Inflammatory macrophage treated with lipopolysaccharide for 1 hour (primary cell): ENCODE measurements at places on chromosomes 11 and 22.

DNA sequence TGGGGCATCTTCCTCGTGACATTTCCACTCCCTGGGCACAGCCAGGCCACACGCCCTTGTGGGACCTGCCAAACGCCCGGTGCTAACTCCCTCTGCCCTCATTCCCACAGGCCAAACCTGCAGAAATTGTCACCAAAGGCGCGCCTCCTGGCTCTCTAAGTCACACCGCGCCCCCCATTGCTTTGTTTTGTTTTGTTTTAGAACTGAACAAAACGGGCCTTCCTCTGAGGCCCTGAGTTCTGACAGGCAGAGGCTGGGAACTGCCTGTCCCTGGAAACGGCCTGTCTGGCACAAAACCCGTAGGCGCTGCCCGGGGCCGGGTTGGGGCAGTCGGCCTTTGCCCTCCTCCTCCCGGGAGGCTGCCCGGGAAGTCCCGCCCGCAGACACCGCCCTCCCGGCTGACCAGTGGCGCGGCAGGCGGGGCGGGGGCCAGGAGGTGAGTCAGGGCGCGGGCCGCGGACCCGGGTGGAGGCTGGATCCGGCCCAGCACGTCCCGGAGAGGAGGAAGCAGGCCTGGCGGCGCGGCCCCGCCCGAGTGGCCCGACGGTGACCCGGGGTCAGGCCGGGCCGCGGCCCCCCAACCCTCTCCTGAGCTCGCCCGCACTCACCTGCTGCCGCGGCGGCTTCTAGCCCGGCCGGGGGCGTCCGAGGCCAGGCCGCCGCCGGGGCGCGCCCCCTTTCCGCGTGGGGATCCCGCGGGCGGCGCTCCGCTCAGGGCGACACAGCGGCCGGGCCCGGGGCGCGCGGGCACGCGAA lies 465 bp downstream of the SUN2 start:
- peak; percentile 95 for DNase-seq

DNA sequence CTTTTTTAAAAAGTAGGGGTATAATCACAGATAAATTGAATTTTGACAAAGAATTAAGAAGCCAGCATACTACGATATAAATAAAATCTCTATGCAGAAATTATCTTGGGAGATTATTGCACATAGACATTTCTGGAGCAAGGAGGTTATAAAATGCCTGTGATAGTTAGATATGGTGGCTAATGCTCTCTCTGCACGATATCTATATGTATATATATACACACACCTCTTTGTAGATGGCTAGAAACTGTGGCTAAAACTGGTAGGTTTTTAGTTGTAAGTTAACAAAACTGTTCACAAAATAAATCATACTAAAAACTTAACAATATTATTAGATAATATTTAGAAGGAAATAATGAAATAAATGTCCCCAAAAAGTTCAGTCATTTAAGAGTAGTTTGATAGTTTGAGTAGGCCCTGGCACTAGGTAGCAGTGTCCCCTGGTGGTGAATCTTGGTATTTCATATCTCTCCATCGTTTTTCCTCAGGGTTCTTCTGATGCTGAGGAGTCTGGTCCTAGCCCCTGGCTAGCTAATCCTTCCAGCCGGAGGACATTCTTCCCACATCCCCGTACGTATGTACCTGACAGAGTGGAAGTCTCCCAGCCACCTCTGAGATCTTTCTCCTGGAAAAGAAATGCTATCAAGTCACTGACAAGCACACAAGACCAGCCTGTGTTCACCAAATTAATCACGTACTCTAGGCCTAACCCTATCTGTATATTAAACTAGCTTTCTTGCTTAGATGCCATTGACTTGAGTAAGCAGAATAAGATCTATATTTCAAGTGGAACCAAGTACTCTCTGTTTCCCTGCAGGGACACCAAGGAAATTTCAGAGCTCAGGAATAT lies 32.2 kb downstream of the ART5 start:
- no peak for DNase-seq

DNA sequence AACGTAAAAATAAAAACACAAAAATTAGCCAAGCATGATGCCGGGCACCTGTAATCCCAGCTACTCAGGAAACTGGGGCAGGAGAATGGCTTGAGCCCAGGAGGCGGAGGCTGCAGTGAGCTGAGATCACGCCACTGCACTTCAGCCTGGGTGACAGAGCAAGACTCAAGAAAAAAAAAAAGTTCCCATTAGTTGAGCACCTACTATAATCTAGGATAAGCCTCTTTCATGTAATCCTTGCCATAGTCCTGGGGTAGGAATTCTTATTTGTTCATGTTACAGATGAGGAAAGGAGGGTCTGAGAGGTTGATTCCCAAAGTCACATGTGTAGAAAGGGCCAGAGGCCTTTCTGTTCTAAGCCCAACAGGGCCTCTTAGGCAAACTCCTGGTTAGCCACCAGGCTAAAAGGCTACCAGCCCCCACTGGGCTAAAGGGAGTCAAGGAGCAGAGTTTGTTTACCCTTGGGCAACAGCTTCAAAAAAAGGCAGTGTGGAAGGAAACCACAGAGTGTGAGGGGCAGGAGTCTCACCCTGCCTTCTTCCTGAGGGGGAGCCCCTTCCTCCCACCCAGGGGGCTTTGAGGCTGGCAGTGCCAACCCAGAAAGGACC lies 21.6 kb upstream of the CSNK1E start:
- DNase-seq: no peak

DNA sequence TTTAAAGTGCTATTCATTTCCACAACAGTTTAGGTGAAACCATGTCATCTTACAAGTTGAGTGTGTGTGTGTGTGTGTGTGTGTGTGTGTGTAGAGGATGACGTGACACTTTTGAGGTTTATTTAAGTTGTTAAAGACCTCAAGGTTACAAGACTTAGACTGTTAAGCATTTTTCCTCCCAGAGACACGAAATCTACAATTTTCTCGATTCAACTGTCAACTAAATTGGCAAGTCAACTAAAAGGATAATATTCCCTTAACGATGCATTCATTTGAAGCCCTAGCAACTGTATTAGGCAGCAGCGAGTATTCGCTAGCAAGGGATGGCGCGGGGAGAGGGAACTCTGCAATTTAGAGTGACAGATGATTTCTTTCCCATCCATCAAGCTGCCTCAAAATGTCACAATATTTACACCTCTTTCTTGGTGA lies 17.6 kb upstream of the BDNF start:
- no peak for DNase-seq

- no peak for DNase-seq
Observed at GRCh38 chr11:19827399-19828135, 114.9 kb downstream of the NAV2 start.

- DNase-seq: peak; percentile 96
Observed at GRCh38 chr22:37610480-37611129, 2.0 kb downstream of the GGA1 start.

GRCh38 chr22:46753761-46754109 lies 8.7 kb upstream of the TBC1D22A start:
- no peak for DNase-seq

GRCh38 chr11:64926689-64927088 lies 2.2 kb downstream of the PPP2R5B start:
- DNase-seq: no peak

DNA sequence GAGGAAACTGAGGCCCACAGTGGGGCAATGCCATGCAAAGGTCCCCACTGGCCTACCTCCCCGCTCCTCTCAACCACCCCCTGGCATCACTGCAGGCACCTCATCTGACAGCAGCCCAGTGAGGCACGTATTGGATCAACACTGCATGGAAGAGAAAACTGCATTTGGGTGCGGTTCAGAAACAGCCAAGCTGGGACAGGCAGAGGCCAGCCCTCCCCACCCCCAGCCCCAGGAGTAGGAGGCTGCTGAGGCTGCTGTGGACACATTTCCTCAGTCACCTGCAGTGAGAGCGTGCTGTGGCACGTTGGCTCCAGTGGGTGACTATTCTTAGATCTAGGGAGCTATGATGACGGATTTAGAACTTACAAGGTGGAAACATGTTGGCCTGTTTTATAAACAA lies 63.7 kb downstream of the KCNC1 start:
- DNase-seq: no peak

GRCh38 chr11:124276081-124276480 lies 19.9 kb downstream of the OR8G5 start:
- DNase-seq: no peak

DNA sequence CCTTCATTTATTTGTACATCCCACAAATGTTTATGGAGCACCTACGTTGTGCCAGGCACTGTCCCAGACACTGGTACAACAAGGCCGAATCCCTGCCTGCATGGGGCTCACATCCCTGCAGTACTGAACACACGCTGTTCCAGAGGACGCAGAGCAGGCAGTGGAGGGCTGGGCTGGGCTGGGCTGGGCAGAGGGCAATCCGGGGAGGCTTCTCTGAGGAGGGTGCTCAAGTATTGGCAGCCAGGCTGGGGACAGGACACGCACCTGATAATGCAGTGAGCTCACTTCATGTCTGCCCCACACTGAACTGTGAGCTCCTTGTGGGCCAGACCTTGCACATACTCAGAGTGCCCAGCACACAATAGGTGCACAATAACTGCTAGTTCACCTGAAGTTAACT lies 34.1 kb downstream of the CYTH4 start:
- DNase-seq: no peak

DNA sequence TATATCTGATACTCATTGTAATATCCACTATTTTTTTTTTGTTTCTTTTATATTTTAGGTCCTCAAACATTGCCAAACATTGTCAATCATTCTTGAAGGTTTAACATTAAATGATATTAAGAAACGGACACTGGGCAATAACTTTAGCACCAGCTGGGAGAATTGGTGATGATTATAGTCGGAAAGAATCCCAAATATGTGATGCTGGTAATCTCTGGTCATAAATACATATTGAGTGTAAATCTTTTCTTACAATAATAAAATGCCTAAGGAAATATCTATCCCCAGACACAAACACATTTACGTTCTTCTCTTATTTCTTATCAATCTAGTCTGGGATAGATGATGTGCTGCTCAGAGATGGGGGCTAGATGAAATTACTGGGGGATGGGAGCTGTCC lies 25.2 kb downstream of the OR51E2 start:
- no peak for DNase-seq

DNA sequence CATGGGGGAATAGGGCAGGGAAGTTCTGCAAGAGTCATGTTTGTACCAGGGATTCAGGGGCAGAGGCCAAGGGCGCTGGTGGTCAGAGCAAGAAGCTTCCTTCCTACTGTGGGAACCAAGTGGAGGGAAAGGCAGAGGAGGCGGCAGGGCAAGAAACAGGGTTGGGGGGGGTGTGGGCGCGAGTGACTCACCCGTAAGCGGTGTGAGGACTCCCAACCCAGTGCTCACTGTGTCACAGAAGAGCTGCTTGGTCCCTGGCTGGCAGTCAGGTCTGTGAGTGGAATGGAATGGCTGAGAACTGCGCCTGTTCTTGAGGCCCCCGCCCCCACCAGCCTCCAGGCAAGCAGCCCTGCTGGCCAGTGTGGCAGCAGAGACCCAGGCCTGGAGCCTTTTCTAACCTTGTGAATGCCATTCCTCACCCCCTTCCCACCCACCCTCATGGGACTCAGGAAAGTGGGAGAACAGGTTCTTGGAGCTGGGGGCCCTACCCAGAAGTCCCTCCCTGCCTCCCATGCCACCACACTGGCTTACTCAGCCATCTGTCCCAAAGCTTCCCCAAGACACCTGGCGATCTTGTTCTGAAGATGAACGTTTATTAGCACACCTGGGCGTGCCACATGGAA lies 4.7 kb downstream of the LRRC10B start:
- DNase-seq: no peak

DNA sequence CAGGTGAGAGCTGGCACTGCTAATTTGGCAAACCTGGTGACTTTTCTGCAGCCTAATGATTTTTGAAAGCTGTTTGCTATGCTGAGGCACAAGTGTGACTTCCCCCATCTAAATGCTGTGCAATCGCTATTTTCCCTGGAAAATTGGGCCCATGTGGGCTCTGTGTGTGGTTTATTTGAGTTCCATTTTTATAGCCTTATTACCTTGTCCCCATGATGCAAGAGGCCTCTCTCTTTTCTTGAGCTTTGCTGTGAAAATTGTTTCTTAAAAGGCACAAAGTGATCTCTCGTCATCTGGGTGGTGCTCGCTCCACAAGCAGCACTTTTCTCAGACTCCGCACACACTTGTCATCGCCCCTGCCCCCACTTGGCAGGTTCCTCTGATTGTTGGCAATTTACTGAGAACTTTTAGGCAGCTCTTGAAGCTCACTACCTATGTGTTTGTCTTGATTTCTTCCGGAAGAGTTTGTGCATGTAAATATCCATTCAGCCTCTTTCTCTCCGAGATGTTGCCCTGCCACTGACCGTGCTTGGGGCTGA lies 24.9 kb downstream of the BMAL1 start:
- DNase-seq: no peak

GRCh38 chr11:18790883-18791206 lies 753 bp downstream of the PTPN5 start:
- no peak for DNase-seq

GRCh38 chr22:20319041-20319744 lies 667 bp downstream of the DGCR6L start:
- DNase-seq: peak; percentile 28

GRCh38 chr22:40597526-40598430 lies 38.7 kb downstream of the MRTFA start:
- DNase-seq: no peak

GRCh38 chr11:17652556-17652955 lies 66.8 kb upstream of the MYOD1 start:
- DNase-seq: no peak

- no peak for DNase-seq
Observed at GRCh38 chr11:68146704-68147474, 25.7 kb upstream of the CHKA start.

- DNase-seq: no peak
Observed at GRCh38 chr11:112050721-112051120, 23.1 kb downstream of the PIH1D2 start.

DNA sequence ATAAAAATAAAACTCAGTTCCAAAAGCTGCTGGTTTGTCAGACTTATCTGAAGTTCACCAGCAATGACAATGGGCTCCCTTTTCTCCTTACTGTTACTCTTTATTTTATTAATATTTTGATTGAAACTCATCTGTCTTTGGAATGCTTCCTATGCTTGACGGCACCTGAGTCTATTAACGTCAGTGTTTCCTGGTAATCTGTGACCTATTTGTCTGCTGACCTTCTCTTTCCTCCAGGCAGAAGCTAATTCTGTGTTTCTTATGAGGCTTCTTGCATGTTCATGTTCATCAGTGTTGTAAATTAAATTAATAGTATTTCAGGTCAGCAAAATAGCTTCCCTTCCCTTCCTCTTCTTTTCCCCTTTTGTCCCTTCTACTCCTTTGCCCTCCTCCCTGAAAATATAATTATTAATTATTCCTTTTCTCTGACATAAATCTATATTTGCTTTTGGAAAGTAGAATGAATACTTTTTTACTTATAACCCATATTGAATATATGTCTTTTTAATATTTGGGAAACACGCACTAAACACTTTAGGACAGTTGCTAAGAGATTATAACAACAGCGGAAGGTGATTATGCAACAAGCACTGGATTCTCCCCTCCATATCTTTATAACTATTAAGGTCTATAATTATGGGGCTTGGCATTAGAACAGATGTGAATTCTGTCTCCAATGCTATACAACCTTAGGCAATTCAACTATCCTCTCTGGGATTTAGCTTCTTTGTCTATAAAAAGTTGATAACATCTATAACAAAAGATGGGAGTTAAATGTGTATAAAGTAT lies 32.1 kb upstream of the PCF11 start:
- DNase-seq: no peak

GRCh38 chr11:67441731-67442351 lies 1.4 kb downstream of the CORO1B start:
- DNase-seq: no peak
